AG10803 (cell line): ENCODE measurements at places on chromosomes 12 and 14.

DNA sequence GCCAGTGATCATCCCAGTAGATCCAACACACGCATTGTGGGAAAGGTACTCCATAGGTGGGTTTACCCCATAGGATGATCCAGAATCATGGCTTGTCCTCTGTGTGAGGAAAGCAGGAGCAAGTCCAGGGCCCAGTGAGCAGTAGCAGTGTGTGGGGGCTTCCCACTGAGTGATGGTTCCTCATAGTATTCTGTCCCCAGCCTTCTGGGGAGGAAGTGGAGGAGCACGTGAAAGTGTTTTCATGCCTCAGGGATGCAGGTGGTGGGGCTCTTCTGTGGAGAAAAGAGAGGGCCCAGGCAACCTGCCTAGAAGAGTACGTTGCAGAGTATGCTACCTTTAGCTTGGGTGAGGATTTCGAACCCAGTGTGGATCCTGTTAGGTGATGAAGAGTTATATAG is 56.5 kb downstream of the SUSD6 start:
- no peak for DNase-seq

GRCh38 chr14:75295061-75295461 is 16.4 kb downstream of the FOS start:
- peak; percentile 90 for DNase-seq

DNA sequence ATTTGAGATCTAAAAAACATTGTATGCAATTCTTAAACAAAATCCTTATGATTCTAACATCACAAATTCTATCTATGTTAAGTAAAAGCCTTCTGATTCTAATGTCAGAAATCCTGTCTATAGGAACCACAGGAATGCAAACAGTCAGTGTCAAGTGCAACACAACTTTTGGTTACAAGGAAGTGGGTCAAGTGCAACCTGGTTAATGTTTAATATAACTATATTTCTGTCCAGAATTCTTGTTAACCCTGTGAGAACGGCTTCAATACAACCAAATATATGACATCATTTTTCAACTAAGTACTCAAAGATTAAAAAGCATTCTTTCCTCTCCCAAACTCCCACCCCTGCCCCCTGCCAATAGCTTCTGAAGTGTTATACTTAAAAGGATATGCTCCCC is 107.9 kb upstream of the PLEKHA5 start:
- DNase-seq = no peak

DNA sequence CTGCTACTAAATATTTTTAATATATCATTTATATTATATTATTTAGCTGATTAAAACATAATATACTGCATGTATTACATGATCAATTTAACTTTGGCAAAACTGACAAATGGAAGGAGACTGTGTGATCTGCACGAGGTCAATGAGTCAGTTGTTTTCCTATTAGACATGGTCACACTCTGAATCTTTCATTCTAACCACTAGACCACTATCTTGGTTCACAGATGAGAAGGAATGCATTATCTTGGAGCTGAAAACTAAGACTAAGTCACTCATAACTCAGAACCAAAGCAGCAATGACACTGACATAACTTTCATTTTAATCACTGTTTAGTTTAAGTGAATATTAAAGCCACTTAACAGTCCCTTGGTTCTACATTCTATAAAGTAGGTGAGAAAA is 37.4 kb downstream of the GNPTAB start:
- DNase-seq = peak; percentile 60

- no peak for DNase-seq
These were observed 97.2 kb downstream of the PTPRR start for GRCh38 chr12:70823182-70823976.

- DNase-seq = no peak
These were observed 612.9 kb downstream of the GALC start for GRCh38 chr14:87380054-87380453.

DNA sequence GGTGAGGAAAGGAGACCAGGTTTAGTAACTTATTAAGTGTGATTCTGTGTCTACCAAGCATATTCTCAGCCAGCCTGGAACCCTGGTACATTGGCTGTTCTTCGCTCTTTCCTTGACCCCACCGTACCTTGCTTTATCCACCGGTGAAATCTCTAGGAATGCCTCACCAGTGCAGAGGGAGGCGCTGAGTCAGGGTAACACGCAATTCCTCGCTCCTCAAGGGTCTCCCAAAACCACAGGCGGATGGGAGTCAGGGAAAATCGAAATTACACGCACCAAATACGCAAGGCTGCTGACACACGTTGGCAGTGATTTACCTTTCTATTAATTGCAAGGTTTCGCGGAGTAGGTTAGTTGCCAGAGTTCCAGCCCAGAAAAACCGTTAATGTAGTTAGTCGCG is 845 bp downstream of the L3HYPDH start:
- DNase-seq = peak; percentile 66

GRCh38 chr14:58774531-58774930 is 136.8 kb downstream of the DACT1 start:
- DNase-seq = peak; percentile 39

GRCh38 chr14:69387311-69387710 is 10.8 kb downstream of the ERH start:
- DNase-seq = peak; percentile 14

GRCh38 chr12:3492793-3493042 is 1.7 kb downstream of the PRMT8 start:
- no peak for DNase-seq
